ENCODE measurements at places on chromosomes 6 and 20. TPM values are rescaled to one million over a fixed set of nuclear protein-coding genes. Genes with fewer than 3 reads are reported as not detected.
A peak's percentile ranks its signal among the peaks of the same experiment; 100 is the strongest.

ID4 gene
- total RNA-seq, result 11.1 TPM

- no peaks in the 10 kb centered on the region for H3K27me3 ChIP-seq
- DNase-seq, result no peak
- no peak overlapping the region for H3K27ac ChIP-seq
- no peaks in the 10 kb centered on the region for H3K36me3 ChIP-seq
- H3K4me1 ChIP-seq, result no peaks in the 10 kb centered on the region
Measured at GRCh38 chr6:51854876-51855275, 232.5 kb downstream of the PKHD1 start.

DNA sequence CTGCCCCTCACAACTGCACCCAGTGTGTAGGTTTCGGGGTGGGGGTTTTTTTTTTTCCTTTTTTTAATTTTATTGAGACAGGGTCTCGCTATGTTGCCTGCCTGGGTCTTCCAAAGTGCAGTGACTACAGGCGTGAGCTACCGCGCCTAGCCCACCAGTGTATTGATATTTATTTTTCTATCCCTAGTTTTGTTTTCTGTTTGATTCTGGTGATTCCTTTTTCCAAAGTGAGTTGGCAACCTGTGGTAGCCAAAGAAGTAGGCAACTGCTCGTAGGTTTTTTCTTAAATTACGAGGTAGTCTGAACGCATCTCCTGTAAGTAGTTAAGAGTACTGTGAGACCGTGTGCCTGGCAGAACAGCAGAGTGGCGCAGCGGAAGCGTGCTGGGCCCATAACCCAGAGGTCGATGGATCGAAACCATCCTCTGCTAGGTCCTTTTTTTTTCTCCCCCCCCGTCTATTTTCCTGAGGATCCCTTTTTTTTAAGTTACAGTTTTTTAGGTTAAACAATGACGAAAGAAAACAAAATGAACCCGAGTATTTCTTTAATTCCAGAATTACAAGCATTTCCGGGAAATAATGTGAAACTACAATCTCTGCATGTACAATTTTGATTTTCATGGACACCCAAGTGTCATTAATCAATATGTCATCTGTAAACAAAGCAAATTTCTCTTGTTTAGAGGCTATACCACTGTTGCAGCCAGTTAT, 78.7 kb upstream of the BTN3A2 start:
- DNase-seq, result peak; percentile 68
- H3K4me3 ChIP-seq, result peak overlapping the region; percentile 59
- H3K4me1 ChIP-seq, result peaks cover 2% of the 10 kb centered on the region
- H3K27ac ChIP-seq, result peak overlapping the region; percentile 75

DNA sequence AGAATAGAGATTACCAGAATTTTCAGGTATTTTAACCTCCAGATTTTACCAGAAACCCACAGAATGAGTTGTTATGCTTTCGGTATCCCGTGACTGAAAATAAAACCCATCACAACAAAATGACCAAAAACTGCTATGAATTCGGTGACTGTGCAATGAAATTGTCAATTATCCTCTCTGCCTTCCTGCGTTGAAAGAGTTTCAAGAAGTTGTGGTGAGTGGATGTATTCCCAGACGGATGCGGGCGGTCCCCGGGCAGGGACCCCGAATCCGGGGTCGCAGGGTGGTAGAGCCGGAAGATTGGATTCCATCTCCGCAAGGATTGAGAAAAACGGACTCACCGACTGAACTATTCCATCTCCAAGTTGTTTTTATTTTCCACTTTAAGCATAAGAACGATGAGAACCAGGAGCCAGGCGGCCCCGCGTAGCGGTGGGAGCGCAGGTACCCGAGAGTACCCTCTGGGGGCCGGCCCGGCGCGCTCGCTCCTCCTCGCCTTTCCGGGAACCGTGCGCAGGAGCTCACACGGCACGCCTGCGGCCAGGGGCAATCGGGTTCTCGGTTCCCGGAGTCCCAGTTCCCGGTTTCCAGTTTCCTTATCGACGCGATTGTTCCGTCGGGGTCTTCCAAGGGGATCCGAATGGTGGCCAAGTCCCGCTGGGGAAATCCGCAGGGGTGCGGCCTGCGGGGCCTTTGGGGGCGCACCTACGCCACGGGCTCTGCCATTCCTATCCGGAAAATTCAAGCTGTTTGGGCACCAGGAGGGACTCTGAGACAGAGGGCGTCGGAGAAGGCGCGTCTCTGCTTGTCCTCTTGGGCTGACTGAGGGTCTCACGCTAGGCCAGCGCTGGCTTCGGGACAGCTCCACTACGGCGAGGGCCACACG, 104.9 kb upstream of the PRDM1 start:
- peaks cover 2% of the 10 kb centered on the region for H3K4me1 ChIP-seq
- no peak overlapping the region for H3K27ac ChIP-seq
- DNase-seq, result no peak
- H3K27me3 ChIP-seq, result no peaks in the 10 kb centered on the region

GRCh38 chr20:51126337-51126736, 103.4 kb upstream of the KCNG1 start:
- DNase-seq, result no peak
- no peak overlapping the region for H3K4me3 ChIP-seq
- H3K36me3 ChIP-seq, result no peaks in the 10 kb centered on the region
- H3K4me1 ChIP-seq, result peaks cover 20% of the 10 kb centered on the region

NRSN1 gene
- not detected for total RNA-seq
